ENCODE measurements at places on chromosomes 2 and 18. TPM values are rescaled to one million over a fixed set of nuclear protein-coding genes. Genes with fewer than 3 reads are reported as not detected.

The SPATA3 gene
- not detected for total RNA-seq

The FEV gene
- total RNA-seq: not detected

The KCNJ3 gene
- total RNA-seq: not detected

The SIX3 gene
- total RNA-seq: not detected

The LYPD1 gene
- 5.5 TPM for total RNA-seq

The CCDC121 gene
- 0.88 TPM for total RNA-seq

The NEDD4L gene
- 4.2 TPM for total RNA-seq

The NYAP2 gene
- total RNA-seq: not detected

The DUSP2 gene
- total RNA-seq: 0.57 TPM

The GPD2 gene
- 63.4 TPM for total RNA-seq

The RAMP1 gene
- total RNA-seq: 13.2 TPM

The REG1A gene
- not detected for total RNA-seq

The MROH2A gene
- not detected for total RNA-seq

The ACVR1C gene
- total RNA-seq: not detected

The FSIP2 gene
- 0.22 TPM for total RNA-seq

The KCNIP3 gene
- total RNA-seq: 0.57 TPM

The CFAP65 gene
- not detected for total RNA-seq

The STAM2 gene
- total RNA-seq: 40.9 TPM

The DTNA gene
- 8.0 TPM for total RNA-seq

The ACADL gene
- total RNA-seq: under 0.01 TPM

The CRYGC gene
- not detected for total RNA-seq

Data from placental pericyte (primary cell).